ENCODE measurements at places on chromosomes 1 and 21.

DNA sequence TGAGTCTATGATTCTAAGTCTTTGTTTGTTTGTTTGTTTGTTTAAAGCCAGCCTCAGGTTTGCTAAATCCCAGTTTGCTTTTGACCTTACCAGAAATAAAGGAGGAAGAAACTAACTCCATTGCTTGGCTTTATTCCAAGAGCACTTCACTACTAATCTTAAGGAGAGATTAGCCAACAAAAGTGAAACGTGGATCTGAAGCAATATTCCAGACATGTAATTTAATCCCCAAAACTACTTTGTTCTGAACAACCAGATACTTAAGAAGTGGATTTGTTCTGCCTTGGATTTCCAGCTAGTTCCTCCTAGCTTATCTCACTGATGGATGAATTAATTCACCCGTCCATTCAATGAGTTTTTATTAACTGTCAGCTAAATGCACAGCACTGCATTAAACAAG is 15.9 kb upstream of the CEP350 start:
- DNase-seq, result no peak

DNA sequence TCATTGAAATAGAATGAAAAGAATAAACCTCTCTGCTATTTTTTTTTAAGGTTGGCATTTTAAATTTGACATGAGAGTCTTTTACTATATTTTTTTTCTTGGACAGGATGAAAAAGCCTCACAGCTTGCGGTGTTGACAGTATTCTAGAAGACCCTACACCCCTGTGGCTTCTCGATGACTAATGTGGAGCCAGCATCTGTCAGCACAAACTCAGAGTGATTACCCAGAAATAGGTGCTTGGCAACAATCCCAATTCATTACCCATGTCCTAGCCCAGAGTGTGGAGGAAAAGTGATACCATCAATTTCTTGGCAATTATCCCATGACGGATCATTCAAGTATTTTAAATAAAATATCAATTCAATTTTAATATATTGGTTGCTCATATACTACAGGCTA is 186.8 kb upstream of the MAP1LC3C start:
- no peak for DNase-seq

GRCh38 chr1:223331929-223332328 is 32.0 kb downstream of the SUSD4 start:
- no peak for DNase-seq

GRCh38 chr1:243564814-243565213 is 285.2 kb downstream of the AKT3 start:
- DNase-seq, result no peak

DNA sequence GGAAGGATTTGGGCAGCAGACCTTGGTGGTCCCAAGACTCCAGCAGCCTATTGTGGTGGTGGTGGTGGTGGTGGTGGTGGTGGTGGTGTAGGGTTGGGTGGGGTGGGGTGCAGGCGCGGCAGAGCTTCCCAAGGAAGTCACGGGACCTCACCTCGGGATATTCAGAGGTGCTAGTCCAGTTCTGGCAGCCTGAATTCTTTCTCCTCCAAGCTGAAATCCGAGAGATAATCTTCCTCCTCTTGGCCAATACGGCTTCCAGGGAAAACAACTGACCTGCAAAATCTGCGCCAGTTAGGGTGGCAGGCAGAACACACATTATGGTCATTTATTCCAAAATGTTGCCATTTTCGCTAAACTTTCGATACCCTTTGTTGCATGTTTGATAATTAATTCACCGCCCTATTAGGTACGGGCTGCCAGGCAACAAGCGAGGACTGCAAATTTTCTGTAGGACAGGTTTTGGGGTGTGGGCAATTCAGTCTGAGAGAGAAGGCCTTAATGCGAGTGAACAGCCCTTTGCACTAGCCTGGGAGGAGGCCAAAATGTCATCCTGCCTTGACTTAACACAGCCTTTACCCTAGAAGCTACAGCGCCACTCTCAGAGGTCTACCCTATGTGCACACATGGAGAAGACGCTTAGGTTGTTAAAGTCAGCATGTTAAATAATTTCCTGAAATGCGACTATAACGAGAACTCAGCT is 33.2 kb upstream of the BSDC1 start:
- no peak for DNase-seq

GRCh38 chr21:20998456-20998789 is 214 bp downstream of the NCAM2 start:
- no peak for DNase-seq

GRCh38 chr1:55089683-55090082 is 50.3 kb downstream of the PCSK9 start:
- no peak for DNase-seq

- no peak for DNase-seq
Observed at GRCh38 chr1:18549106-18549505, 68.4 kb downstream of the KLHDC7A start.

GRCh38 chr1:234111458-234112142 is 207.1 kb downstream of the SLC35F3 start:
- DNase-seq, result peak; percentile 69
